Fibroblast of villous mesenchyme (primary cell): ENCODE measurements at places on chromosomes 6 and 20. TPM values are rescaled to one million over a fixed set of nuclear protein-coding genes. Genes with fewer than 3 reads are reported as not detected.

DDX43 gene
- total RNA-seq = 0.86 and 3.5 TPM in 2 replicates

ENPP3 gene
- under 0.01 TPM in 1 of 2 replicates, not detected in the other for total RNA-seq

NFATC2 gene
- under 0.01 and 0.64 TPM in 2 replicates for total RNA-seq

HSPA1A gene
- total RNA-seq = 77.0 and 132 TPM in 2 replicates

FOXA2 gene
- under 0.01 TPM in 1 of 2 replicates, not detected in the other for total RNA-seq

SYCP2 gene
- total RNA-seq = 1.6 and 3.0 TPM in 2 replicates

VARS1 gene
- total RNA-seq = 60.0 and 73.1 TPM in 2 replicates

ANKRD66 gene
- not detected in 2 replicates for total RNA-seq

SLC22A1 gene
- 0.32 and 0.86 TPM in 2 replicates for total RNA-seq

ZSCAN16 gene
- total RNA-seq = 2.2 and 3.2 TPM in 2 replicates

E2F1 gene
- 7.1 and 7.3 TPM in 2 replicates for total RNA-seq

NKX2-4 gene
- total RNA-seq = not detected in 2 replicates

FRK gene
- 0.32 and 0.43 TPM in 2 replicates for total RNA-seq

CASS4 gene
- total RNA-seq = 1.3 and 3.5 TPM in 2 replicates

GINM1 gene
- 41.9 and 69.1 TPM in 2 replicates for total RNA-seq

TGM2 gene
- total RNA-seq = 1,041 and 2,020 TPM in 2 replicates

ZSCAN31 gene
- total RNA-seq = 3.5 and 3.9 TPM in 2 replicates

COQ3 gene
- 6.1 and 9.1 TPM in 2 replicates for total RNA-seq
